ENCODE measurements at places on chromosomes 12 and 14.

DNA sequence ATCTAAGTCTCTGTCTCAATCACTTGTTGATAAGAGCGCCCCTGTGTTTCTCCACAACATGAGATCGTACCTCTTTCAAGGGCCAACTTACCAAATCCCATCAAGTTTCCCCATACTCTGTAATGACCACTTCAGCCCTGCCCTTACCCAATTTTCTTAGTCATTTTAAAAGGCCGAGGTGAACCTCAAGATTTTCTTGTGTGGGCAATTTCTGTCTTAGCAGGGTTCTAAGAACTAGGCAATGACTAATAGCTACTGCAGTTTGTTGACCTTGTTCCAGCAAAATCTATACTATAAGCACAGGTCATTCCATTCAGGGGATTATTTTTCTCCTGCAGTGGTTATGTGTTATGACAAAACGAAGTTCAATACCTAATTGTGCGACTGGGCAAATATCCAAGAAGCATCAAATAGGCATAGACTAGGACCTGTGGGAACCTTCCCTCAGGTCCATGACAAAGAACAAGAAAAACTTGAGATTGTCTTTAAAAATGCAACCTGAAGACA, 359.8 kb downstream of the PCNX1 start:
- DNase-seq = no peak

GRCh38 chr12:22527999-22528398, 16.3 kb downstream of the C2CD5 start:
- no peak for DNase-seq

DNA sequence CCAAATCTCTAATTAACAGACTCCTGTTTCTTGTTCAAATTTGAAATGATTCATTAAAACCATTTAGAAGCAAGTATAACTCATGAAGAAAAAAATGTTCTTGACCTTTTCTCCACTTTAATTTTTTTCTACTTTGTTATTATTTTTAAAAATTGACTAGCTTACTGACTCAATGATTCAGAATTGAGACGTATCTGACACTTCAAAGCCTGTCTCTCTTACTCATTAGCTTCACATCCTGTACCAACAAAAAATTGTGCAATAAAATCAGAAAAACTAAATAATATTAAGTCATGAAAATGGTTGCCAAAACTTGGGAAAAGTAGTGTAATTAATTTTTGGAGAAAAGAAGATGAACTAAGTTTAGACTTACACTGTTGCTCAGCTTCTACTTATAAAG, 331.2 kb downstream of the SLC16A7 start:
- DNase-seq = no peak

DNA sequence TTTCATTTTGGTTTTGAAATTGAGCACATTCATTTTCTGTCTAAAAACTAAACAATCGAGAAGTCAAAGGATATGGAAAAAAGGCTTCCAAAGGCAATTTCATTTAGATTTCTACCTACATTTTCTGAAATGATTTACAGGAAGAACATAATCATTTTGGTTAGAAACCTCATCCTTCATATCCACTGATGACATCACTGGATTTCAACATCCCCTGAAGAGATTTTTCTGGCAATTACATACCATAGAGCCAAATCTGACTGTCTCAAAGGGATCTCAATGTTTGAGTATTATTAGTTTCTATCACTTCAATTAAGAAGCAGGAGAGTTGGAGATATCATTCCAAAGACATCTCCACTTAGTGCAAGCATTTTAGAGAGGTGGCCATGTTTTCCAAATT, 137.8 kb downstream of the TTC7B start:
- no peak for DNase-seq

- no peak for DNase-seq
Observed at GRCh38 chr14:91624757-91625156, 107.1 kb downstream of the CATSPERB start.

- no peak for DNase-seq
Observed at GRCh38 chr14:69859591-69859990, 19.6 kb upstream of the SMOC1 start.

GRCh38 chr14:89163031-89163636, 253.9 kb downstream of the FOXN3 start:
- DNase-seq = no peak

DNA sequence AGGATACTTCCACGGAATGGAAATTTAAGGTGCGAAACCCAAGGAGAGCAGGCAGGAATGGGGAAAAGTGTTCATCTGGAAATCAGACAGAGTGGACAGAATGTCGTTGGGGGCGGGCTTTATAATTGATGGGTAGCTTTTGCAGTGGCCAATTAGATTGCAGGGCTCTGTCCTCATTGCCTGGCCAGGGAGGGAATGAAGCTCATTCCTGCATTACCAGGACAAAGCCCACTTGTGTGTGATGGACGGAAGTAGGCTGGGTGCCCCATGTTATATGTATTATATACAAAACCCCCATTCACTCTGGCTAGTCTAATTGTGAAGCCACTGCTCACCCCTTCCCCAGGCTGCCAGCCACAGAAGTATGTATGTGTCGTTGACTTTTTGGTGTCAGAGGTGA, 23.6 kb downstream of the ZNF664 start:
- no peak for DNase-seq

GRCh38 chr14:39265806-39266524, 32.2 kb downstream of the MIA2 start:
- DNase-seq = peak; percentile 38

DNA sequence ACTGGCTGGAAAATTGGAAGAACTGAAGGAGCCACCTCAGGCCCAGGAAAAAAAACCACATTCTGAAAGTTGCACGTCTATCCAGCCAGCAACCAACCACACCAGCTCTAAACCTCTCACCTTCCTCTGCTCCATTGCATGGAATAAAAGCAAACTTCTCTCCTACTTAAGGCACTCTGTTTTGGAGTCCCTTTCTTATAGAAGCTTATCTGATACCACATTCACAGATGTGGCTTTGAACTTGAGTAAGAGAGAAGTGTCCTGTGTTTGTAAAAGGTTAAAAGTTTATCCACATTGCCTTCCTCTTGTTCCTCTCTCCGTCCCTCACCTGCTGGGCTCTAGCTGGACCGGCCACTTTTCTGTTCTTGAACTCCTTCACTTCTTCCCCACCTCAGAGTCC, 99.6 kb upstream of the PLXNC1 start:
- no peak for DNase-seq

- no peak for DNase-seq
Observed at GRCh38 chr12:32611986-32612385, 67.1 kb upstream of the DNM1L start.

DNA sequence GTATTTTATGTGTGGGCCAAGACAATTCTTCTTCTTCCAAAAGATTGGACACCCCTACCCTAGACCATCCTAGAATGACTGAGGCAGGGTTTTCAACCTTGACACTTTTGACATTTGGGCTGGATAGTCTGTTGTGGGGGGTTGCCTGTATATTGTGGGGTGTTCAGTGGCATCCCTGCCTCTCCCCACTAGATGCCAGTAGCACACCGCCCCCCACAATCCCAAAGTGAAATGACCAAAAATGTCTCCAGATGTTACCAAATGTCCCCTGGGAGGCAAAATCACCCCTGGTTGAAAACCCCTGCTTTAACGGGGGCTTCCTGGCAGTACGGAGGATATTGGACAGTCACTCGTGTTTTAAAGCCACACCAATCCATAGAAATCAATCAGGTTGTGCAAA, 219.6 kb downstream of the PHETA1 start:
- no peak for DNase-seq

- no peak for DNase-seq
Observed at GRCh38 chr12:116389990-116390389, 112.5 kb upstream of the MED13L start.

GRCh38 chr12:120276734-120277133, 11.2 kb upstream of the PXN start:
- DNase-seq = no peak

DNA sequence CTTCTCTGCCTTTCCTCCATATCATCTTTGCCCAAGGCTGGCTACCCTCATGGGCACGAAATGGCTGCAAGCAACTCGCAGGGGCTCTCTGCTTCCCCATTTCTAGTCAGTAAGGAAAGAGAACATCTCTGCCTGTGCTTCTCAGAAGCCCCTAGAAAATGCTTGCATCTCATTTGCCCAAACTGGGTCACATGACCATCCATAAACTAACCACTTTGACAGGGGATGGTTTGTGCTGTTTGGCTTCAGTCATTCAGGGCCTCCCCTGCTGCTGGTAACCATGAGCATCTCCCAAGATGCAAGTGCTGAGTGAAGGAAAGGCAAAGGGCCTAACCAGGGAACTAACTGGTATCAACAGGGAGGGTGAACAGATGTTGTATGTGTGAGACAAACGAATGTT, 91.1 kb downstream of the CCDC60 start:
- no peak for DNase-seq

DNA sequence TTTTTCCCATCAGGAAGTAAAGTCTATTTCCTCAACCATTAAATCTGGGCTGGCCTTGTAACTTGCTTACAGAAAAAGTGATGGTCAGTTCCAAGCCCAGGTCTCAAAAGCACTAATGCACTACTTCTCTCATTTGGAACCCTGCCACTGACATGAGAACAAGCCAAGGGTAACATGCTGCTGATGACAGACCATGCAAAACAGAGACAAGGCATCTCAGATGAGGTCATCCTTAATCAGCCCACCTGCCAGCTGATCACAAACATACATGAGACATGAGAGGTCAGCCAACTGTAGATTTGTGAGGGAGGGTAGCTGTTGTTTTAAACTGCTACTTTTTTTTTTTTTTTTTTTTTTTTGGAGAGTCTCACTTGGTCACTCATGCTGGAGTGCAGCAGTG, 16.2 kb downstream of the TWF1 start:
- DNase-seq = peak; percentile 68

- no peak for DNase-seq
Observed at GRCh38 chr12:58086930-58087329, 145.6 kb downstream of the ATP23 start.

- peak; percentile 12 for DNase-seq
Observed at GRCh38 chr12:34016361-34016760, 5.9 kb upstream of the ALG10 start.

DNA sequence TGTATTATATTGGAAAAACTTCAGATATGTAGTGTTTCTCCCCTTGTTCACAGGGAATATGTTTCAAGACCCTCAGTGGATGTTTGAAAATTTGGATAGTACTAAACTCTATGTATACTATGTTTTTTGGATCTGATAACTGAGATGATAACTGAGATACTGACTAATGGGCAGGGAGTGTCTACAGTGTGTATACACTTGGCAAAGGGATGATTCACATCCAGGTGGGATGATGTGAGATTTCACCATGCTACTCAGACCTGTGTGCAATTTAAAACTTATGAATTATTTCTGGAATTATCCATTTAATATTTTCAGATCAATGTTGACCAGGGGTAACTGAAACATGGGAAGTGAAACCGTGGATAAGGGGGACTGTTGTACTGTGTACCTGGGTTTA, 13.8 kb downstream of the RAD51B start:
- no peak for DNase-seq

- no peak for DNase-seq
Observed at GRCh38 chr12:115135800-115136211, 451.8 kb upstream of the TBX3 start.

- no peak for DNase-seq
Observed at GRCh38 chr14:100092832-100093231, 27.6 kb downstream of the EVL start.

DNA sequence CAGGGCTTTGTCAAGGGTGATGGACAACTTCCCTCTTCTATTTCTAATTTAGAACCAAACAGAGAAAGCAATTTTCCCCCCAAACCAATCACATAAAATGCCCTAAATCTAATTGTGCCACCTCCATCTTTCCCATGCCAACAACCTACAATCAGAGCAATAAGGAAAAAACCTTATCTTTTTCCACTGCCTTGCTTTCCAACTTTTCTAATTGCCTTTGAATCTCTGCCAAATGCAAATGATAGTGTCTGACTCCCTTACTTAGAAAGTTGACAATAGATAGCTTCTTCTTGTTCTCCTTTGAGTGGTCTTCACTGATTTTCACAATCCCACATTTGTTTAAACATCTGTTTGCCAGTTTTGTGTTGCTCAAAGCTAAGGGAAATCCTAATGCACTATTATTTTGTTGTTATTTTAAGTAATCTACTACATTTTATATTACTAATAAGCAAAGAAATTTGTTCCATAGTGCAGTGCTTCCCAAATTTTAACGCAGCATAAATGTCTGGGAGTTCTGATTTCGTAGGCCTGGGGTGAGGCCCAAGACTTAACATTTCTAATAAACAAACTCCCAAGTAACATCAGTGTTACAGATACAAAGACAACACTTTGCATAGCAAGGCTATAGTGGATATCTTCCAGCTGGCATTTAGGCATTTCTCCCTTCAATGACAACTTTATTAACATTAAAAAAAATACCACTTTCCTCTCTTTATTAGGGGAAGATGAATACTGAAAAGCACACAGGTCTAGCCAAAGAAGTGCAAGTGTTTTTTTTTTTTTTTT, 696.3 kb upstream of the USP15 start:
- DNase-seq = no peak

DNA sequence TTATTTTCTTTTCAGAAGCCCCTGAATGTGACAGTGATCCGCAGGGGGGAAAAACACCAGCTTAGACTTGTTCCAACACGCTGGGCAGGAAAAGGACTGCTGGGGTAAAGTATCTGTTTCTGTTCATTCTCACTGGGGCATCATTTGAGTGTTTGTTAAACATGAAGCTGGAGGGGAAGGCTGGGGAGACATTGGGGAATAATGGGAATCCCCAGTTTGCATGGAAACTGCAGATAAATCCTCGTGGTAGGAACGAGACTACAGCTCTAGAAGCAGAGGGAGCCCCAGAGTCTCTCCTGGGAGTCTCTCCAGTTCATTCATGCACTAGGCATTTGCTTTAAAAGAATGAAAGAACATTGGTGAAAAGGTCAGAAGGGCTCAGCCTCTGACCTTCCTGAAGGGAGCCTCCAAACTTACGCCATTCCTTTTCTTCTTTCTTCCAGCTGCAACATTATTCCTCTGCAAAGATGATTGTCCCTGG, 2.5 kb upstream of the CFAP251 start:
- no peak for DNase-seq

- no peak for DNase-seq
Observed at GRCh38 chr12:99707883-99708282, 60.3 kb downstream of the GARIN6 start.

GRCh38 chr14:69373104-69373503, 25.0 kb downstream of the ERH start:
- DNase-seq = no peak

- peak; percentile 43 for DNase-seq
Observed at GRCh38 chr14:73231981-73232851, 5.1 kb upstream of the PAPLN start.

DNA sequence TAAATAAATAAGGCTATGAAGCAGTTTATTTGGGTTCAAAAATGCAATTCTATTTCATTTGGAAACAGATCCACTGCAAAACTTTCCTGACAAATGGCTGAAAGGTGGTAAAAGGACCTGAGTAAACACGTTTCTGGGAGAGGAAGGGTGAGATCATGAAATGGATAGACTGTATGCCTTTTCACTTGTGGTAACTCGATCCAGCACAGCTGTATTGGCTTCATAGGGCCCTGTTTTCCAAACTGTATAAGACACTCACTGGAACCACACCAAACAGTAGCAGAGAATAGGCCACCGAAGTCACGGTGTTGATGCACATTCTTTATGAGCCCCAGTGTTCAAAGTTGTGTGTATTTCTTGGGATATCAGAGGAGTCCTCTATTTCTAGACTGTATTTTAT, 325.2 kb upstream of the DIO2 start:
- DNase-seq = peak; percentile 68
